Stimulated activated CD8-positive, alpha-beta memory T cell treated with anti-CD3 and anti-CD28 coated beads, Interleukin-4, amount 100 ng/mL, for 24 hours (primary cell): ENCODE measurements at places on chromosomes 5 and 9.
A peak's percentile ranks its signal among the peaks of the same experiment; 100 is the strongest.

- DNase-seq, result no peak
Measured at GRCh38 chr9:122393284-122393983, 22.6 kb downstream of the PTGS1 start.

DNA sequence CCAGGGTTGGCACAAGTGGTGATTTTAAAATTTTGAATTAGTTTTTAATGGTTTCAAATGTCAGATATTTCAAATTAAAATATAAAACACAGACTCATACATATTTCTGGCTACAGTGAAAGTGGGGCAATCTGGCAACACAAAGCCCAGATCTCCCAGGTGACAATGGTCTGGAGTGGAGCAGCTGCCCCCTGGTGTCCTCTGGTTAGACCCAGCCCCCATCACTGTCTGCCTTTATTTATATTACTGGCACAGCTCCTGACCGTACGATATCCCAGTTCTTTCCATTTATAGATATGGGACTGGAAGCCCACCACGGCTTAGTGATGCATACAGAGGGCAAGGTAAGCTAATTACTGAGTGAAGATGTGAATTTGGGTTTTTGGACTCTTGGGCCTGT is 37.3 kb downstream of the MACIR start:
- no peak for DNase-seq

DNA sequence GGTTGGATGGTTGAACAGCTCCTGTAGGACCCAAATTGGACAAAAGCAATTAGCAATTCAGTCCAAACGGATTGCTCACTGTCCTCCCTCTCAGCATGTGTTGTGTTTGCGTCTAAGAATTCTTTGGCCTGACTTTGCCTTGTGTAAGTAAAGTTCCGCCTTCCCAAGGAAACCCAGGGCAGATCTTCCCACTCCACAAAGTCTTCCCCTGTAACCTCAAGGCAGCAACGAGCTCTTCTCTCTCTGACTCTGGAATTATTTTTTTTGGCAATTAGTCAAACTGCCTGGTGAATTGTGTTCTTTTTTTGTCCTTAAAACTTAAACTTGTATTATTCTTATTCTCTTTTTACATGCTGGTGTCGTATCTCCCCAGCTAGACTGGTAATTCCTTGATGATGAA is 20.7 kb upstream of the BASP1 start:
- DNase-seq, result no peak

DNA sequence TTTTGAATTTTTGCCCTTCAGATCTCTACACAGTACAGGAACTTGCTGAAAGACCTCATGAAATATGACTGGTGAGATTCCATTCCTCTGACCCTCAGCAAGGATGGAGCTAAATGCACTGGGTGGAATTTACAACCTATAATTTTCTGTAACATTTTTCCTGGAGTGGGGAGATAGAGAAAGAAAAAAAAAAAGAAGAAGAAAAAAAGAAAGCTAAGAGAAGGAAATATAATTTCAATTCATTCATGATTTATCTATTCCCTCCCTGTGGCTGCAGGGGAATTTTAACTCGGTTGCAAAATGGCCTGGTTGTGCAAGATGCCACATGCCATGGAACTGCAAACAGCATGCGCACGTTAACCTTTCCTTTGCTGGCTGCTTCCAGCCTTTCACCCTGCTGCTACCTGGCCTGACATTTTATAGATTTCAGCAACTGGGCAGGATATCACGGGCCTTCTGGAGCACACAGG is 155.4 kb downstream of the FSTL4 start:
- no peak for DNase-seq

GRCh38 chr9:87885484-87886189 is 3.0 kb downstream of the SPATA31E1 start:
- no peak for DNase-seq

GRCh38 chr9:105121861-105122430 is 122.5 kb upstream of the SLC44A1 start:
- no peak for DNase-seq

DNA sequence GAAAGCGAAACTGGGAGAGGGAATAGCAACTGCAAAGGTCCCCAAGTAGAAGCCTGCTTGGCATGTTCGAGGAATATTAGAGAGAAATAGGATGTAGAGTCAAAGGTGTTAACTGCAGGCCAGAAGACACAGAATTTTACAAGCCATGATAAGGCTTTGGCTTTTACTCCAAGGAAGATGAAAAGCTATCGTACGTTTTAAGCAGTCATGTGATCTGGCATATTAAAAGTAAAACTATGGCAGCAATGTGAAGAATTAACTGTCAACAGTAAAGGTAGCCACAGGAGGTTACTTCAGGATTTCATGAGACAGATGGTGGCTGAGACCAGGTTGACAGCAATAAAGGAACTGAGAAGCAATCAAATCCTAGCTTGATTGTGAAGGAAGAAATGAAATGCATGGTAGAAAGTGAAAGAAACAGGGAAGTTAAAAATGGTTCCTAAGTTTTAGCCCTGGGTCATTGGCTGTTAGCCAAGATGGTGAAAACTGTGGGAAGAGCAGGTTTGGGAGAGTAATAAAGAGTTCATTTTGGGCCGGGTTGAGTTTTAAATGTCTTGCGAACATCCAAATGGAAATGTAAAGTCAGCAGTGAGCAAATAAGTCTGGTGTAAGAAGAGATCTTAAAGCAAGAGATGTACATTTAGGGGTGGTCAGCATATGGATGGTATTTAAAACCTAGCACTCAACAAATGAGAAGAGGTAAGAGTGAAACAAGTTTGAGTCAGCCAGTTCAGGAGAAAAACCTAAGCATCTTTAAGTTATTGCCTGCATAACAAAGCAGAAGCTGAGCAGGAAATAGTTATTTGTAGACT is 20.3 kb upstream of the TTC33 start:
- no peak for DNase-seq

GRCh38 chr5:108094800-108095199 is 287.1 kb downstream of the FBXL17 start:
- no peak for DNase-seq

- peak; percentile 67 for DNase-seq
Measured at GRCh38 chr9:122099271-122099869, 6.3 kb upstream of the TTLL11 start.

GRCh38 chr9:17204611-17205152 is 69.8 kb downstream of the CNTLN start:
- DNase-seq, result no peak
